ENCODE measurements at places on chromosomes 6 and 20.

DNA sequence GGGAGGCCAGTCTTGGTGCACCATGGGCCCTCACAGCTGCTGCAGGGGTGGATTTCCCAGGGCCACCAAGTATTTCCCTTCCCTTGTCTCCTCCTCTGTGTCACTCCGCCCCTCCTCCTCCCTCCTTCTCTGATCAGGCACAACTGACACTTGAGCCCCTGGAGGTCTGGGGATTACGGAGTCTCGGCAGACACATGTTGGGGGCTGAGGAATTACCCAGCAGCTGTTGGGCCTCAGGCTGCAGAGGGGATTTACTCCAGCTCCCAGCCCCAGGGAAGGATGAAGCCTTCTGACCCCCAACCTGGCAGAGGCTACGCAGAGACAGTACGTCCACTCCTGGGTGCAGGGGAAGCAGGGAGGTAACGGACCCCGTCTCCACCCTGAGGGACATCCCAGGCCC, 420.5 kb upstream of the SULF2 start:
- no peak for DNase-seq

GRCh38 chr20:19743640-19743995, 14.4 kb upstream of the RIN2 start:
- DNase-seq: no peak

DNA sequence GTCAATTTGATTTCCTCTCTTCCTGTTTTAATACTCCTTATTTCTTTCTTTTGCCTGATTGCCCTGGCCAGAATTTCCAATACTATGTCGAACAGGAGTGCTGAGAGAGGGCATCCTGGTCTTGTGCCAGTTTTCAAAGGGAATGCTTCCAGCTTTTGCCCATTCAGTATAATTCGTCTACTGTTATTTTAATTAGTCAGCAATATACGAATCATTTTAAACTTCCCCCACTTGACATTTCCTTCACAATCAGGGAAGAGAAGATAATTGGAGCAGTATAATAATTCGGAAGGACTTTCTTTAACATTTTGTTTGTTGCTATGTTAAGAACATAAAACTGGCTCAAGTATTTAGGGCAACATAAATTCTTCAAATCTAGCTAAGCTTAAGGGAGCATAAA, 860.3 kb upstream of the SLC35B3 start:
- DNase-seq: no peak

DNA sequence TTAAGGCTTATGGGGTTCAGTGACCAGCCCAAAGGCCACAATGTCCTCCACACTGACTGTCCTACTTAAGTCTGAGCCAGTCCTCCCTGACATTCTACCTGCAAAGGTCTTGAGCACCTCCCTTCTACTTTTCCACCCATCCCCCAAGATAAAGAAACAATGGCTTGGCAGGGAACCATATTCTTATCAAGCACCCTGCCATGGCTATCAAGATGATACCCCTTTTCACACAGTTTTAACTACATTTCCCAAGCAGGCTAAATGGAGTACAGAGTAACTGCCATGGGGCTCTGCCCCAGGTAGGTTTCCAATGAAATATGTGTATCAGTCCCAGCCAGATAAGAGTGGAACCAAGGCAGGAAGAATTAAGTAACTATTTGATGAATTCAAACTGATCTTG, 85.9 kb upstream of the MOCS1 start:
- no peak for DNase-seq

- DNase-seq: peak; percentile 18
Measured at GRCh38 chr20:25005220-25005619, 12.7 kb upstream of the APMAP start.

GRCh38 chr6:34360556-34360955, 31.9 kb downstream of the NUDT3 start:
- DNase-seq: peak; percentile 67

GRCh38 chr6:155079985-155080452, 84.9 kb downstream of the TIAM2 start:
- DNase-seq: no peak

GRCh38 chr6:69155467-69155866, 520.4 kb downstream of the ADGRB3 start:
- peak; percentile 0 for DNase-seq

GRCh38 chr6:38151580-38152500, 332.3 kb downstream of the ZFAND3 start:
- no peak for DNase-seq

GRCh38 chr6:125009578-125009977, 47.3 kb downstream of the RNF217 start:
- DNase-seq: peak; percentile 68

GRCh38 chr6:54315656-54316055, 7.4 kb downstream of the TINAG start:
- no peak for DNase-seq

GRCh38 chr6:22173311-22173710, 123.5 kb downstream of the PRL start:
- DNase-seq: no peak

GRCh38 chr6:29980511-29980910, 38.2 kb downstream of the HLA-A start:
- DNase-seq: no peak

DNA sequence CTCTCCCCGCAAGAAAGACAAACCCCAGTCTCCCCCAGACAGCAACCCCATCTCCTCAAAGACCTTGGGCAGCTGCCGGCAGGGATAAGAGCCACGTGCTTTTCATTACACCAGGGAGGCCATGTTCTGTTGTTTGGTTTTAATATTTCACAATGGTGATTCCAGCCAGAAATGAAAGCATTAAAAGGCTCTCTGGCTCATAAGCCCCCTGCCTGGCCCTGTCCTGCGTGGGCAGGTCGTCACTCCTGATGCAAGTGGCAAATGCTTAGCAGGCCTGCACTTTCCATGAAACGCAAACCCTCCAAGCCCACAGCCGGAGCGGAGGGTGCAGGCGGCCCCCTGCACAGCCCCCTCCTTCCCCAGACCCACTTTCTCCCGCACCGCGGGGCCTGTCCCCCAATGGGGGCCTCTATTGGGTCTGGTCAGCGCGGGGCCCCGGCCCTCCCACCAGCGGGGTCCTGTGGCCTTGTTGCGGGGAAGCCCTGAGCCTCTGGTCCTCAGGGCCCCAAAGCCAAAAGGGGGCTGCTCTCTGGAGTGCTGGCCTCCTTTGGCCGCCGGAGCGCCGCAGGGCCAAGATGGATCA, 77.2 kb downstream of the TMEM242 start:
- DNase-seq: peak; percentile 69

GRCh38 chr6:140366991-140367390, 992.5 kb upstream of the CITED2 start:
- DNase-seq: peak; percentile 54

DNA sequence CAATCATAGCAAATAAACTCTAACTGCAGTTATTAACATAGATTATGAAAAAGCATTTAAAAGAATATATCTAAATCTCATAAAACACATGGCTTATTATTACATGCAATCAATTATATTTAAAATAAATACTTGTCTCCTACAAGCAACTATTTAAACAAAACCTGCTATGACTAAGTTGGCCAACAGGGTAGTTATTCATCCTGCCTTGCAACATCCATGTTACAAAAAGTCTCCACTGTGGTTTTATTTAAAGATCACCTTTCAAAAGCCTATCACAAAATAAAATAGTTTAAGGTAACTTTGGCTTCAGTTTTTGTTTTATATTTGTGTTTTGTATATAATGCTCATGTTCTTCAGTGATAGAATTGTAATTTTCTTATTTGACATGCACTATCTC, 1127.0 kb upstream of the MAP3K7 start:
- DNase-seq: no peak

- DNase-seq: no peak
Measured at GRCh38 chr6:14589175-14589574, 471.6 kb downstream of the CD83 start.

- no peak for DNase-seq
Measured at GRCh38 chr6:132244744-132245143, 156.5 kb downstream of the MOXD1 start.

DNA sequence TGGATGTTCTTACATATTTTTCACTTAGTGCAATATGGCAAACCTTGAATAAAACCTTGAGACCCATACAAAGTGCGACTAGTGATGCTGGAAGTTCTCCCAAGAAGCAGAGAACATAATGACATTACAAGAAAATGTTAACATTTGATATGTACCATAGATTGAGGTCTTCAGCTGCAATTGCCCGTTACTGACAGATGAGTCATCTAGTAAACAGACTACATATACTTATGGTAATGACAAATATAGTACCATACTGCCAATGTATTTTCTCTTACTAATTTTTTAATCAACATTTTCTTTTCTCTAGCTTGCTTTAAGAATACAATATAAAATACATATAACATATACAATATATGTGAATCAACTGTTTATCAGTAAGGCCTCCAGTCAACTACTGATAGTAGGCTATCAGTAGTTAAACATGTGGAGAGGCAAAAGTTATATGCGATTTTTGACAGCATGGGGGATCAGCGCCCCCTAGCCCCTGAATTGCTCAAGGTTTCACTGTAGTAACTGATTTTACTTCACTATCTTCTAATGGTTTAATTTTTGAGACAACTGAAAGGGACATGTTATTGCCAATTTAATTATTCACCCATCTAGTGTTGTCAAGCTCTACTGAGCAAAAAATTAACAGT, 166.7 kb upstream of the ADGRB3 start:
- no peak for DNase-seq

DNA sequence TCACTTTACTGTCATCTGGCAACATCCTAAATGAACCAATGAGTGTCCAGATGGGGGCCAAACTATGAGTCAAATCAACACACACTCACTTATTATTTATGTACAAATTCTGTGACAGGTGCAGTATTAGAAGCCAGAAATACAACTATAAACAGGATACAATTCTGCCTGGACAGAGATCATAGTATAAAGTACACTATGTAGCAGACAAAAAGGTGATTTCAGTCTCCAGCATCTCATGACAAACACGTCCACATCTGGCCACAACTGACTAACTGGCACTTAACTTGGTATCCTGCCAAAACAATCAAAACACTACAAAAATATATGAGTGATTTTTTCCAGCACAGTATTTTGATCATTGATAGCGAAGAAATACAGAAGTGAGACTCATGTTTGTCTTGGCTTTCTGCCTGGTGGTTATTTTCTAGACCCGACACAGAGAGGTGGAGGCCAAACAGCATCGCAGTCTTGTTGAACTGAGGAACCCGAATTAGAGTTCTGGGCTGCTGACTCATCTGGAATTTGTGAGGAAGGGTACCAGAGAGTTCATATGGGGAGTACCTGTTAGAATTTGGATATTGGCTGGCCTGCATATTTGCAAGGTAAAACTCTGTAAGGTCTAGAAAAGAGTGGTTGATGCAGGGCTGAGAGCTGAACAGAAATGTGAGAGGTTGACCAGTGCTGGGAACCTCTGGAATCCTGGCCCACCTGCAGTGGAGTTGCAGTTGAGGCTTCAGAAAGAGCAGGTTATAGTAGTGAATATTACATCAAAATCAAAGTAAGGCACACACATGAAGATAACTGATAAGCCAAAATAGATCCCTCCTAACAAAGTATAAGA, 475.2 kb downstream of the PTPRT start:
- no peak for DNase-seq

DNA sequence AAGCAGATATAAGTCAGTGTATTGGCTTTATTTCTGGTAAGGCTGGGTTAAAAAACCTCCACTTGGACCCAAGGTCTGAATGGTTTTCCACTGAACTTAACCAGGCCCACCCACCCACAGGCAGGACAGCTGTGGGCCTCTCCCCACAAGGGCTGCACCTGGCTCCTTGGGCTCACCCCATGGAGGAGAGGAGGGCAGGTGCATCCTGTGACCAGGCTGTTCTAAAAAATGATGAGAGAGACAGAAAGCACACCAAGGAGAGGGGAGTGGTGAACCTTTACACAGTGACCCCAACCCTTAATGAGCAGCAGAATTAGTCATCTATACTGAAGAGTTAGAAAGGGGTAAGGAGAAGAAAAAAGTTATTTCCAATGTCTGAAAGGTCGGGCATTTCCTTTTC, 34.5 kb upstream of the DUSP22 start:
- no peak for DNase-seq

DNA sequence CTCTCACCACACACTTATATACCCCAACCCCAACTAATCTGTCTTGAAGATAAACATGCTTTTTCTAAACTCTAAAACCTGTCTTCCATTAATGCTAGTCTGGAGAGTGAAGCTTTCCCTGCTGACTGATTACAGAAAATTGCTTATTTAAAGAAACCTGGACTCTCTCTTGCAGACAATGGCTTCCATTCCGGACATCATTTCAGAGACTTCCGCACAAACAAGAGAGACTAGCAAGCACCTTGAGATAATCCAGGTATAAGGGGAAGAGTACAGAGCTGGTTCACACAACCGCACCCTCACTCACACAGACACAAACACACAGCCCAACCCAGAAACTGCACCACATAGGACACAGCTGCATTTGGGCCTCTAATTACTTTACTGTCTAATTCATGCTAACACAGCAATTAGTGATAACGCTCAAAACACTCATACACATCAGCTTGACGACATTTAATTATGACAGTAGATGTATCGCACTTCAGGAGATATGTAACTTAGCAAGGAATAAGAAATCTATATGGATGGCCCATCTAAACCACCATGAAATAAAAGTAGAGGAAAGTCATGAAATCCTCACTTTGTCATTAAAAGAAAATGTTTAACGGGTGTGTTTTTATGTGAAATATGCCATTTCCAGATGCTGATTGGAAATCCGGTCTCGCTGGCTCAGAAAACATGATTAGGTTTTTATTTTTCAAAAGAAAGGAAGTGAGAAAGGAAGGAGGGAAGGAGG, 138.1 kb upstream of the JARID2 start:
- DNase-seq: no peak

- no peak for DNase-seq
Measured at GRCh38 chr20:19427480-19427879, 215.0 kb downstream of the SLC24A3 start.

DNA sequence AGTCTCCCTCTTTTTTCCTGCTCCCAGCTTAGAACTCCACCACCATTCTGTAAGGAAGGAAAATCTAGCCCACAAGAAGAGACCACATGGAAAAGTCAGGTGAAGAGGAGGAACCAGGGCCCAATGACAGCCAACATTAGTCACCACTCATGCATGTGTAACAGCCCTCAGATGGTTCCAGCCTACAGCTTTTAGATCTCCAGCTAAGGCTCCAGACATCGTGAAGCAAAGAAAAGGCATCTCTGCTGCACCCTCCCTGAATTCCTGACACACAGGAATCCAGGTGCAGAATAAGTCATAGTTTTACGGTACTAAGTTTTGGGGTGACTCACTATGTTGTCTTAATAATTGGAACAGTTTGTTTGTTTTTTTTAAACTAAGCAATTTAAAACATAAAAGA, 25.5 kb downstream of the DCDC2 start:
- DNase-seq: no peak
